Hematopoietic multipotent progenitor cell (in vitro differentiated cells): ENCODE measurements at places on chromosomes 7 and 10. TPM values are rescaled to one million over a fixed set of nuclear protein-coding genes. Genes with fewer than 3 reads are reported as not detected.

GRCh38 chr7:70585071-70585470, 546.9 kb upstream of the GALNT17 start:
- no peak for DNase-seq

GRCh38 chr10:10294184-10294880, 723.3 kb upstream of the CELF2 start:
- DNase-seq, result no peak

RBM28 gene
- 6.5 TPM for total RNA-seq

TUBB8 gene
- total RNA-seq, result not detected

MMD2 gene
- not detected for total RNA-seq

DNA sequence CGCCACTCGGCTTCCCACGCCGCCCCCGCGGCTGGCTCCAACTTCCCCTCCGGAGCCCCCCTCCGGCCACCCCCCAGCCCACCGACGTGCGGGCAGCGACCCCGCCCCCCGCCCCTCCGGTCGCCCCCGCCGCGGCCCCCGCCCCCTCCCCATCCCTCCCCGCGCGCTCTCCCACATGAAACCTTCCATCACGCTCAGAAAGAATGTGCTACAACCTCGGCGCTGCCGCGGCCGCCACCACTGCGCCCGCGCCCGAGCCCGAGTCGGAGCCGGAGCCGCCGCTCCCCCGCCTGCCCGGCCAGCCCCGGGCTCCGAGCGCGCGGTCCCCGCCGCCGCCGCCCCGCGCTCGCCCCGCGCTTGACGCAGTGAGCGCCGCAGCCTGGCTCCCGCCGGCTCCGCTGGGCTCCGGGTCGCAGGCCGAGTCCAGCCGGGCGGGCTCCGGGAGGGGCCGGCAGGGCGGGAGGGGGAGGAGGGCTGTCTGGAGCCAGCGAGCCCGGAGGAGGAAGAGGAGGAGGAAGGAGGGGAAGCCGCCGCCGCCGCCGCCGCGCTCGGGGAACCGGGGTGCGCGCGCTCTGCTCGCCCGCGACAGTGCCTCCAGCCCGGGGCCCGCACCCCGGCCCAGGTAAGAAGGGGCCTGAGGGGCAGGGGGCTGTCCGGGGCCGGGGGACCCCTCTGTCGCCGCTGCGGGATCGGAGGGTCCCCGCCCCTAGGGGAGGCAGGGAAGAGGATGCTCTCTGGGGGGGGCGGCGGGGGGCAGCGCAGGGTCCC, 4.3 kb upstream of the ELFN1 start:
- no peak for DNase-seq
